ENCODE measurements at places on chromosomes 6 and 20.

- H3K36me3 ChIP-seq: no peaks in the 10 kb centered on the region
- no peak overlapping the region for H3K27ac ChIP-seq
- H3K4me3 ChIP-seq: no peak overlapping the region
- DNase-seq: no peak
Measured at GRCh38 chr6:125489579-125490285, 188.0 kb upstream of the HDDC2 start.

DNA sequence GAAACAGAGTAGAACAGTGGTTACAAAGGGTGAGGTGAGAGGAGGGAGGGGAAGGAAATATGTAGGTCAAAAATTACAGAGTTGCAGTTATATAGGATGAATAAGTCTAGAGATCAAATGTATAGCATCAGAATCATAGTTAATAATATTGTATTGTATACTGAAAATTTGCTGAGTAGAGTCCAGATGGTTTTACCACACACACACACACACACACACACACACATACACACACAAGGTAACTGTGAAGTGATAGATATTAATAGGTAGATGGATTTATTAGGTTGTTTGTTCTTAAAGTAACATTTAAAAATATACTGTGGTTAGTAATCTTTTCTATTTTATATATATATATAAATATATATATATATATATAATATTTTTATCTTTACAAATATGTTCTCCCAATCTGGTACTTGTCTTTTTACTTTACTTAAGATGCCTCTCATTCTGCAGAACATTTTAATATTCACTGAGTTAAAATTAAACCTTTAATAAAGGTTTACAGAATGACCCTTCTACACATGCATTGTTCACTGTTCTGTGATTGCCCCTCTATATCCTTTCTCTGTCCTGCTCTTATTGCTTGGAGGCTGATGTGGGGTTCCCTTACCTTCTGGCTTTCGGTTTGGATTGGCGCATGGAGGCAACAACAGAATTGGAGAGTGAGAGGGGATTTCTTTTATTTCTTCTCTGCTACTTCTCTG is 408 bp downstream of the PTCHD4 start:
- no peak overlapping the region for H3K27ac ChIP-seq
- H3K36me3 ChIP-seq: no peaks in the 10 kb centered on the region
- no peak overlapping the region for H3K4me3 ChIP-seq
- DNase-seq: no peak
- no peaks in the 10 kb centered on the region for H3K27me3 ChIP-seq

- H3K27ac ChIP-seq: no peak overlapping the region
- no peak for DNase-seq
- H3K36me3 ChIP-seq: no peaks in the 10 kb centered on the region
- H3K4me1 ChIP-seq: no peaks in the 10 kb centered on the region
- H3K27me3 ChIP-seq: no peaks in the 10 kb centered on the region
Measured at GRCh38 chr6:46191961-46192360, 21.2 kb upstream of the ENPP5 start.

DNA sequence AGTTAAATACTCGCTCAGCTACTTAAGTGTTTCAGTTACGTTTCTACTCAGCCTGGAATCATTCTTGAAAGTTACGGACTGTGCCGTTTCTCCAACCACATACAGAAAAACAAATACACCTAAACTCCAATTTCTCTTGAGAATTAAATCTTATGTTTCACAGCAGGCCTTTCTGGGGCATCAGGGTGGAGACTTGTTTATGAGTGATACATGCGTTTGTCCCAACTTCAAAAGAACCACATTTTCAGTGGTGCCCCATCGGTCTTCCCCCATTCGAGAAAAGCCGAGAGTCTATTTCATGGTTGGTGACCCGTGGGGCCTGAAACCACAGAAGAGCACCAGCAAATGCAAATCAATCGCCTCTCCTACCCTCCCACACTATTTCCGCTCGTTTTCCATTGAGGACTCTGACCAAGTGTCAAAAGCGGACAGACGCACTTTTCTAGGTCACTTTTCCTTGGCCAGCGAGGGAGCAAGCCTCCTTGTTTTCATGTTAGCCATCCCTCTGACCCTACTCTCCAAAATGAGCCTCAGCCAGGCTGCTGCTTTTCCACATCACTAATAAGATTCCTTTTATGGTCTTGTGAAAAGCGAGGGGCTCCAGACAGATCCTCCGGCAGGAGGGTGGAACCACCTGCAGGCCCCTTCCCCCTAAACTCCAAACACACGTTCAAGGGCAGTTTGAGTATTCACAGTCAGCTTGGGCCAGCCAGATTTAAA is 3.1 kb downstream of the JAG1 start:
- peak overlapping the region; percentile 97 for H3K27ac ChIP-seq
- peak overlapping the region; percentile 69 for H3K4me3 ChIP-seq
- DNase-seq: no peak
- peaks cover 34% of the 10 kb centered on the region for H3K4me1 ChIP-seq
- no peaks in the 10 kb centered on the region for H3K27me3 ChIP-seq
- peaks cover 4% of the 10 kb centered on the region for H3K36me3 ChIP-seq

DNA sequence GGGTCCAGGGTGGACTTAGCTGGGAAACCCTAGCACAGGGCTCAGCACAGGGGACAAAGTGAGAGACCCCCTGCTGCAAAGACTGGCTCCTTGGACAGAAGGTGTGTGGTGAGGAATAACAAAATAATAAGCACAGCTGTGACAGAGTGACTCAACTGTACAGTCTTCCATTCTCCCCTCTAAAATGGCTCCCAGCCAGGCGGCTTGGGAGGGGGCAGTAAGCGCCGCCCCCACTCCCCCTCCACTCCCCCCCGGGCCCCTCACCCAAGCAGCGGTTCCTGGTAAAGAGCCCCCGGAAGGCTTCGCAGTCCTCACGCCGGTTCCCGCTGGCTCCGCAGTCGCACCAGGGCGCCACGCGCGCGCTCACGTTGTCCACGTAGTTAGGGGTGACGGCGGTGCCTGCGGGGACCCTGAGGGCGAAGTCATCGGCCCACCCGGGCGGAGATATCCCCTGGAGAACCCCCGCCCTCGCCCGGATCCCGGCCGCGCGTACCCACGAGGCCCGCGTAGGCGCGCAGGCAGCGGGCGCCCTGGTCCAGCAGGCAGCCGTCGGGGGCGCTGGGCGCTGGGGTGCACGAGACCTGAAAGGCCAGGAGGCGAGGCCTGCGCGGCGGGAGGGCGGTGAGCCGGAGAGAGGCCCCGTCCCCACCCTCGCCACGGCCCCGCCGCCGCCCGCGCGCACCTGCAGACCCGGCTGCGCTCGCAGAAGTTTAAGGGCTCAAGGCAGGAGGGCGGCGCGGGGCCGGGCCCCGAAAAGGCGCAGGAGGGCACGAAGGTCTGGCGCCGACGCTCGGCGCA is 2.7 kb downstream of the GFRA4 start:
- no peaks in the 10 kb centered on the region for H3K36me3 ChIP-seq
- no peak for DNase-seq
- H3K4me1 ChIP-seq: no peaks in the 10 kb centered on the region
- H3K27me3 ChIP-seq: peaks cover 9% of the 10 kb centered on the region
- H3K27ac ChIP-seq: no peak overlapping the region

DNA sequence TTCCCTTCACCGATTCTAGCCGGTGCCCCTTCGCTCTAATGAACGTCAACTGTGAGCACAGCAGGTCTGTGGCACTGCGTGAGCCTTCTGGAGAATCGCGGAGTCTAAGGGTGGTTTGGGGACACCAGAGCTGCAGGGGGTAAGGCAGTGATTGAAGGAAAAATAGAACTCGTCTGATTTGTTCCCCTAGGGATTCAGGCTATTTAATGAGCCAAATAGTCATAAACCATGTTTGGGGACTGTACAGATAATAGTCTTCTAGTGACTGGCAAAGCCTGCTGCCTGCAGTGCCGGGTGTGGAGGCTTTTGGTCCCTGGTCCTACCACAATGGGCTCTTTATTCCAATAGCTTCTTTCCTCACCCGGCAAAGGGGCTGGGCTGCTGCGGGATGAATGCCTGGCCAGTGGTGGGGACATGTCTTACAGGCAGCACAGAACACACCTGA is 11.1 kb upstream of the NTSR1 start:
- H3K36me3 ChIP-seq: no peaks in the 10 kb centered on the region
- DNase-seq: no peak
- H3K27me3 ChIP-seq: no peaks in the 10 kb centered on the region
- no peak overlapping the region for H3K4me3 ChIP-seq

DNA sequence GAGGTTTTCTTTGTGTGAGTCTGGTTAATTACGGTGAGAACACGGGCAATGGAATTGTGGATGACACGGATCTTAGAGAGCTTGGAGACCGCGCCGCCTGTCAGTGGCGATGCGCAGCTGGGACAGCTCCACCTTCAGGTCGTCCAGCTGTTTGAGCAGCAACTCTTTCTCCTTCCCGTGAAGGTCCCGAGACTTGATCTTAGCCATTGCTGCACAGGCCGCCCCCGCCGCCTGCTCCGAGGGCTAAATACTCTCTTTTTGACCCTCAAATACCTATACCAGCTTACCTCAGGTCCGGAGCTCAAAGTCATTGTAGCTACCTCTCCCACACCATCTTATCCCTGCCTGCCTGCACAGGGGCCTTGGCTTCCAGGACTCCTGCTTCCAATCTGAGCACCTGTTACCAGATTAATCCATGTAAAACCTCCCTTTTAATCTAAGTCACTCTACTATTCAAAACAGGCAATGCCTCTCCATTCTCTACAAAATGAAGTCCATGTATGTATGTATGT is 100.2 kb downstream of the PREP start:
- no peak for DNase-seq
- no peaks in the 10 kb centered on the region for H3K4me1 ChIP-seq
- peaks cover 3% of the 10 kb centered on the region for H3K36me3 ChIP-seq
- H3K27me3 ChIP-seq: no peaks in the 10 kb centered on the region
- no peak overlapping the region for H3K27ac ChIP-seq
- no peak overlapping the region for H3K4me3 ChIP-seq

DNA sequence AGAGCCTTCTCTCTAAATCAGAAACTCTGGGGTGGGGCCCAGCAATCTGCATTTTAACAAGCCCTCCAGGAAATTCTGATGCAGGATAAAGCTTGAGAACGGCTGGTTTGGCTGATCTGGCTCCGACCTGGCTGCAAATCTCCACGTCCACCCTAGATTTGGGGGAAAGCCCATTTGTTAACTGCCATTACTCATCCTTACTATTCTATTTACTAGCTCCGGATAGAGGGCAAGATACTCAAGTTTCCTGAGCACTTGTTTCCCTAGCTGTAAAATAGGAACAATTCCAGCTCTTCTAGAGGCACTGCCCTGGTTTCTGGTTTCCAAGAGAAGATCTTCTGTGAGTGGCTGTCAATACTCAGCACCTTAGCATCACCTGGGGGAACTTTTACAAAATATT is 44.4 kb downstream of the DAAM2 start:
- H3K27me3 ChIP-seq: no peaks in the 10 kb centered on the region
- H3K36me3 ChIP-seq: no peaks in the 10 kb centered on the region
- no peak for DNase-seq
- no peaks in the 10 kb centered on the region for H3K4me1 ChIP-seq
- H3K4me3 ChIP-seq: no peak overlapping the region
- H3K27ac ChIP-seq: no peak overlapping the region

- no peak overlapping the region for H3K4me3 ChIP-seq
- no peaks in the 10 kb centered on the region for H3K36me3 ChIP-seq
- no peak for DNase-seq
Measured at GRCh38 chr6:24933868-24934401, 1.8 kb downstream of the RIPOR2 start.

GRCh38 chr6:85496009-85496579 is 46.2 kb downstream of the NT5E start:
- H3K36me3 ChIP-seq: no peaks in the 10 kb centered on the region
- no peaks in the 10 kb centered on the region for H3K27me3 ChIP-seq
- no peaks in the 10 kb centered on the region for H3K4me1 ChIP-seq
- no peak overlapping the region for H3K4me3 ChIP-seq
- H3K27ac ChIP-seq: no peak overlapping the region

- H3K4me1 ChIP-seq: no peaks in the 10 kb centered on the region
- H3K27ac ChIP-seq: no peak overlapping the region
- no peak overlapping the region for H3K4me3 ChIP-seq
- no peaks in the 10 kb centered on the region for H3K27me3 ChIP-seq
- no peaks in the 10 kb centered on the region for H3K36me3 ChIP-seq
Measured at GRCh38 chr6:86016567-86016966, 373.9 kb upstream of the SYNCRIP start.

DNA sequence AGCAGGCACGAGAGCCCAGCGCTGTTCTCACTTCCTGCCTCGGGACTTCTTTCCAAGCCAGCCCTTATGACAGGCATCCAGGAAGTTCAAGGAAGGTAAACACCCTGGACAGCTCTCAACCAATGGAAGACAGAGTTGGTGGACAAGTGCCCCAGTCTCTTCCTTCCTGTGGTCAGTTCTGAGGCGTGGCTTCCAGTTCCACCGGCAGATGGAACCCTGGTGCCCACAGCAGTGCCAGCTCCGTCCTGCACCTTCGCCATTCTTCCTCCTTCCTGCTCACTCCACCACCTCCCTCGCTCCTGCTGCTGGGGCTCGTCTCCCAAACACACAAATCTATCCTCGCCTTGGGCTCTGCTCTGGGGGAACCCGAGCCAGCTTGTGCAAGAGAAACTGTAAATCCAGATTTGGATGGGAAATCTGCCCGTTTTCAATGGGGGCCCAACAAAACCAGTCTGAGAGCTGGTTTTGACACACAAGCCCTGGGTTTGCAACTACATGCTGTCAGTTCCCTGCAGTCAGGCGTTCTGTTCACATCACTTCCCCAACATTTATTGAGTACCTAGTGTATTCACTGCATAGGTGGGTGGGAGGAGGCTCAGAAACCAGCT is 162.7 kb downstream of the GRM4 start:
- no peak overlapping the region for H3K4me3 ChIP-seq
- H3K36me3 ChIP-seq: no peaks in the 10 kb centered on the region
- H3K27me3 ChIP-seq: no peaks in the 10 kb centered on the region
- no peaks in the 10 kb centered on the region for H3K4me1 ChIP-seq
- no peak overlapping the region for H3K27ac ChIP-seq
- DNase-seq: peak; percentile 51

DNA sequence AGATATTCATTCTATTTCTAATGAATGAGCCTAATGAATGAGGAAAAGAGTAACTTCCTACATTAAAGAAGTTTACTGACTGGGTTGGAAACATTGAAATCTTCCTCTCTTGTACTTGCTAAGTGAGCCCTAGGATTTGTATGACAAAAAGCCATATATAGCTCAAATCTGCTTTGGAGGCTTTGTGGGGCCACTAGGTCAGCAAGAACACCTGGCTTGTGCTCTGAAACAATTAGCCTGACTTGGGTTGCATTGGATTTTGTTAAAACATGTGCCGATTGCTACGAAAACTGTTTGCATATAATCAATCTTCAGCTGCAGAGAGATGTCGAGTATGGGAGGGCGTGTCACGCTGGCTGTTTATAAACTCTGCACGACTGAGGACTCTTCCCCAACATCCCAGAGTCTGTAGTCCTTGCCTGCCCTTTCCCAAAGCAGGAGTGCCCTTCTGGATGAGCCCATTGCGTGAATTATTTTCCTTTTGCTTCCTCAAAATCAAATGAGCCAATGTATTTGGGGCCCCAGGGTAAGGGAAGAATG is 684.8 kb downstream of the DHX35 start:
- H3K27ac ChIP-seq: no peak overlapping the region
- H3K4me3 ChIP-seq: no peak overlapping the region
- DNase-seq: no peak

GRCh38 chr6:155635416-155635815 is 179.8 kb upstream of the NOX3 start:
- H3K4me1 ChIP-seq: no peaks in the 10 kb centered on the region
- H3K27ac ChIP-seq: no peak overlapping the region
- DNase-seq: no peak
- H3K27me3 ChIP-seq: no peaks in the 10 kb centered on the region

GRCh38 chr6:15400572-15401004 is 154.7 kb downstream of the JARID2 start:
- no peaks in the 10 kb centered on the region for H3K27me3 ChIP-seq
- DNase-seq: peak; percentile 87
- H3K27ac ChIP-seq: no peak overlapping the region
- H3K36me3 ChIP-seq: no peaks in the 10 kb centered on the region

GRCh38 chr20:23656372-23656771 is 18.6 kb upstream of the CST3 start:
- H3K27ac ChIP-seq: no peak overlapping the region
- no peak for DNase-seq
- H3K4me1 ChIP-seq: peaks cover 8% of the 10 kb centered on the region
- no peaks in the 10 kb centered on the region for H3K36me3 ChIP-seq
- no peaks in the 10 kb centered on the region for H3K27me3 ChIP-seq
